NCI-H1105 treated with DMSO at 0.1 percent for 48 hours (cell line): ENCODE measurements at places on chromosomes 5 and 9.
A peak's percentile ranks its signal among the peaks of the same experiment; 100 is the strongest.

DNA sequence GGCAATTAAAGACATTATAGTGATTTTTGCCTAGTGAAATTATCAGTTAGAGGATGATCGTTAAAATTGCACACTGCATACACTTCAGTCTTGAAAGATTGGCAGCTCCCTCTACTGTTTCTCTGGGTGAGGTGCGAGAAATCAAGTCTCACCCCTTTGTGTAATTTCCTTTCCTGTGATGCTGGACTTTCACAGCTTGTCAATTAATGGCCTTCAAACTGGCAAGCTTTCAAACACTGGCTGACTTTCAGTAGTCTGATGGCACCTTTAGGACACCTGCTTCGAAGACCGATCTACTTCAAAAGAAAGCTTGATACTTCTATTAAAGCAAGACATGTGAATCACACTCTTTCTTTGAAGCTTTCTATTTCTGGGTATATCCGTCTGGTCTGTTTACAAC, 706.7 kb upstream of the PTPRD start:
- DNase-seq = peak; percentile 71

DNA sequence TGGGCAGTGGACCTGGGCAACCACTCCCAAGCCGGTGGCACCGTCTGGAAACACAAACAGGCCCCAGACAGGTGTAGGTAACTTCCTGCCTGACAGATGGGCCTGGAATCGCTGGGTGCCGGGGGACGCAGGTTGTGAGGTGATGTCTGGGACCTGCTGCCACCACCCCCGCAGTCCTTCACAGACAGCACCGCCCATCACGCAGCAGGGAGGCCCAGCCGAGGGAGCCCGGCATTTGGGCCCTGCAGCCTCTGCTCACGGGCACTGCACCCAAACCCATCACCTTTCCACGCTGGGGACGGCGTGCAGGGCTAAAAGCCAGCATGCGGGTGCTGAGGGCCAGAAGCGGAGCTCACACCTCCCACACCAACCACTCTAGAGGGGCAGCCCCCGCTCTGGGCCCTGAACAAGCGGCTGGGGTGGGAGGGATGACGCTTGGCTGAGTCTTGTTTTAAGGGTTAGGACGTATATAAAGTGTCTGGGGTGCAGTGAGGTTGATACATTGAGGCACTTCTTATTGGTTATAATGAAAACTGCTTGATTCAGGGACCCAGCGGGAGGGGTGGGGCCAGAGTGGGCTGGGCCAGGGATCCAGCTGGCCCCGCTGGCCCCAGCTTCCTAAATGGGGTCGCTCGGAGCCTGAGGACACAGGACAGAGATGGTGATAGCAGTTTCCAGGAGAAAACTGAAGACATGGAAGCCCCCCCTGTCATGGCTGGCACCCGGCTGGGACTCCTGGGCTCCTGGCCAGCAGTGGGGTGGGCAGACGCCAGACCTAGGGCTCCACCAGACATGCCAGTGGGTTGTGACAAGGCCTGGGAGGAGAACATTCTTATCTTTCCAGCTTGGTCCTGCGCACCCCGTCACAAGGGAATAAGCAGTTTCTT, 11.3 kb downstream of the MYMK start:
- peak; percentile 58 for DNase-seq

GRCh38 chr5:147481376-147481775, 28.5 kb downstream of the DPYSL3 start:
- DNase-seq = no peak

GRCh38 chr5:1011741-1012312, 3.2 kb downstream of the NKD2 start:
- DNase-seq = no peak

DNA sequence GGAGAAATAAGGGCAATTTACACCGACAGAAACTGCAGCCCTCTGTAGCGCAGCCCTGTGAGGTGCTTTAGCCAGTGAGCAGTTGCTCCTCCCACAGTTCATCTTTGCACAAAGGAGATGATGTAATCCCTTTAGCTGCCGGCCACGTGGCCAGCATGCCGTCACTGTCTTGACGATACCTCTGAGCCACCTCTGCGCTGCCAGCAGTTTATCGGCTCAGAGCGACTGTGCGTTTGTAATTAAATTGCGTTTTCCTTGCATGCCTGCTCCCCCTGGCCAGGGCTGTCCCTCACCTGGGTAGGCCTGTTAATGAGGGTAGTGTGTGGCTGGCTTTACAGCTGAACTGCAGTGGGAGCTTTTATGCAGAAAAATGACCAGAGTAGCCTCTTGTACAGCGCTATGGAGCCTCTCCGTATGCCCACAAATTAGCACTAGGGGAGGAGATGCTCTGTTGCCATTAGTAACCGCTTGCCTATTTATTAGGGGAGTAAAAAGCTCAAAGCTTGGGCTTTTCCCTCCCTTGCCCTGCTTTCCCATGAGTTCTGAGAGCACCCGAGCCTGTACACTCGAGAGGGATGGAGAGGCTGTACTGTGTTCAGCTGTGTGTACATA, 107.0 kb downstream of the TRIO start:
- DNase-seq = peak; percentile 84
